ENCODE measurements at places on chromosomes 4 and X.

- no peak for DNase-seq
Measured at GRCh38 chrX:31969714-31970113, 897.9 kb upstream of the FTHL17 start.

GRCh38 chr4:2946812-2947600 lies 16.2 kb downstream of the NOP14 start:
- DNase-seq, result no peak

- no peak for DNase-seq
Measured at GRCh38 chrX:35380808-35381700, 417.1 kb upstream of the MAGEB16 start.

DNA sequence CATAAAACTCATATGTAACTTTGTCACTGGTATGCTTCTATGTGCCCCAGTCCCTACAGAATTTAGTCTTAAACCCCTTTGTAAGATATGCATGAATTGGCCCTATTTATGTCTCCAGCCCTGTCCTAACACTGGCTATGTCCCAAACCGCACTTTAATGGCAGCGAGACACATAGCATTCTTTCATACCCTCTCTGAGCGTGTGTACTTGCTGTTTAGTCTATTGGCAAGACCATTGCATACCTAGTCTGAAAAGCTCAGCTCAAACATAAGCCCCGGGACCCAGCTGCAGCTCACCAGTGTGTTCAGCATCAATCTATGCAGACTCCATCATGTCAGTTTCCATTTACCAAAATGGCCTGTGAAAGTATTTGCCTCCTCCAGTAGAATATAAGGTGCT lies 1018.4 kb upstream of the TENM3 start:
- DNase-seq, result no peak

- DNase-seq, result peak; percentile 54
Measured at GRCh38 chr4:81314196-81314896, 99.3 kb upstream of the PRKG2 start.

- DNase-seq, result no peak
Measured at GRCh38 chr4:18198653-18199052, 177.1 kb upstream of the LCORL start.

GRCh38 chrX:145817331-145818185 lies at the start of gene SLITRK2:
Gene SLITRK2, plus strand, starts transcription at chrX:145817829. Its CDS starts 4,597 bp downstream, at chrX:145822426.
- DNase-seq, result no peak

DNA sequence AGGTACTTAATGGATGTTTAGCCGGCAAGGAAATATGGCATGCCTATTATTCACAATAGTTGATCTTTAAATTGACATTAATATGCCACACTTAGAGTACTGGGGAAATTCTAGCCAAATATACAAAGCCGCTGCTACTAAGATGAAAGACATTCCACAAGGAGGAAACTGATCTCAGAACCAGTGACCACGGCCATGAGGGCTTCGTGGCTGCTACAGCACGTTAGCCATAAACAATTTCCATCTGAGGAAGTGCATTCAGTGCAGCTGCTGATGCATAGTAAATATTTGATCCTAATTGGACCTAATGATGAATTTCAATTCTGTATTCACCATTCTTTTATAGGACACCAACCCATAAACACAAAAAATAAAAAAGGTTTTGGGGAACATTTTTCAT lies 59.1 kb downstream of the SORBS2 start:
- DNase-seq, result no peak

DNA sequence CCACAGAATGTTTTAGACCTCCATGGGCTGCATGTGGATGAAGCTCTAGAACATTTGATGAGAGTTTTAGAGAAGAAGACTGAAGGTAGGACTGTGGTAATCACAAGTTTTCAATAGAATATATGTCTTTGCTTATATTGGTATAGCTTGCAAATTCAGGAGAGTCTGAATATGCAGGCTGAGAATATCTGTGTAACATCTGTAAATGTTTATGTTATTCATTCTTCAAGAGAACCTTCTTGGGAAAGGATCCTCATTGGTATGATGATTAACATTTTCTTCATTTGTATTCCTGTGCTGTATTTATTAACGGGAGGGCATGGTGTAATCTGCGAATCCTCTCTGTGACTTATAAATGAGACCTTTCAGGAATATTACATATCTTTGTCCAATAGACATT lies 52.1 kb upstream of the RHOH start:
- DNase-seq, result no peak

DNA sequence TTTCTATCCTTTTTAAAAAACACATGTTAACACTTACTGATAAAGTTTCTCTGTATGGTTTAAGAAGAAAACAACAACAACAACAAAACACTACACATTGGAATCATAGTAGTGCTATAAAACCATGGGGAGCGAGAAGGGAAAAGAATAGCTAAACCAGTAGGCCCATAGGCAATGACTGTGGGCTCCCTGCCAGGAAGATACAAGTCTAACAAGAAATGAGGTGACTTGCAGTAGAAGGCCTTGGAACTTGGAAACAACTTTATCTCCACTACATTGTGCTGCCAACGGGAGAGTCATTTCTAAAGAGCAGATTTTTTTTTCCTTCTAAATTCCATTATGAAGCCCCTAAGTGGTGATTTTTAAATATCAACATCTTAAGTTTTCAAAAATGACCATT lies 78.0 kb downstream of the GPC4 start:
- DNase-seq, result no peak

GRCh38 chr4:8188743-8189550 lies 10.1 kb upstream of the SH3TC1 start:
- DNase-seq, result peak; percentile 74

- no peak for DNase-seq
Measured at GRCh38 chr4:159481936-159482335, 379.1 kb downstream of the RAPGEF2 start.

- DNase-seq, result no peak
Measured at GRCh38 chrX:142363501-142363900, 158.4 kb upstream of the MAGEC2 start.

DNA sequence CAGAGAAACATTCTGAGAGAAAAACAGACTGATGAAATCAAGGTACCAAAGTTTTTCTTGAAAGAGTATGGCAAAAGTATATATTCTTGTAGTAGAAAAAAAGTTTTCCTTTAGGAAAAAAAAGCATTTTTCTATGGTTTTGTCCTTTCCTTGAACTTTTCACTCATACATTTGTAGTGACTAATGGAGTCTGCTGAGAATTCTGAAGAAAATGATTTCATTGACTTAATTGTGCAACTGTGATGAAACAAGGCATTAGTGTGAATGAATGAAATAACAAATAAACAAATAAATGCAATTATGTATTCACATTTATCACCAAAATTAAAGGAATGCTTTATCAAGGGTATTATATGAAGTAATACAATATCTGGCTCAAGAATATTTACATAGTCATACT lies 5.7 kb downstream of the CSN1S1 start:
- DNase-seq, result no peak

- no peak for DNase-seq
Measured at GRCh38 chr4:2996415-2996814, 33.0 kb downstream of the GRK4 start.

DNA sequence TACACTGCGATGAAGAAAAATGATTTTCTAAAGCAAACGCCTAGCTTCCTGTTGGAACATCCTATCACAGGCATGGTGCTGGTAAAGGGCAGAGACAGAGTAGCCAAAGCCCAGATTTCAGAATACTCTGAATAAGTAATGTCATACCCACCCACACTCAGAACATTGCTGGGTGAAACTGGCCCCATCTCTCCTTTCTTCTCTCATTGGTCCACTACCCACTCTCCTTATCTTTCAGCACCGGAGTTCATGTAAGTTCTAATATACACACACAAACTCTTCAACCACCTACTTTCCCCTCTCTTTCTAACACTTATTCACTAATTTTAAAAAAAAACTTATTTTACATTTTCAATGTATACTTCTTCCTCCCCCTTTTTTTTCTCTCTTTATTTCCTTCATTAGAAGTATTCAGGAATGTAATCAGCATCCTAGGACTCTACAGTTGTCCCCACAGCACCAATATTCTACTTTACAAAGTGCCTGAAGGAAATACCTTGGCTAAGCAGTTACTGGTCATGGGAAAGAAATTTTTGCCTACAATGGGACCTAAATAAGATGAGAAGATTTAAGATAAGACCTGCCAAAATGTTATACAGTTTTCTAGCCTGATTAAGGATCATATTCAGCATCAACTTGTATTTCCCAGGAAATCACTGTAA lies 63.0 kb downstream of the SEC24D start:
- DNase-seq, result no peak

- no peak for DNase-seq
Measured at GRCh38 chr4:126800575-126801141, 832.1 kb upstream of the INTU start.

GRCh38 chr4:2794486-2795299 lies 1.8 kb downstream of the SH3BP2 start:
- DNase-seq, result no peak

DNA sequence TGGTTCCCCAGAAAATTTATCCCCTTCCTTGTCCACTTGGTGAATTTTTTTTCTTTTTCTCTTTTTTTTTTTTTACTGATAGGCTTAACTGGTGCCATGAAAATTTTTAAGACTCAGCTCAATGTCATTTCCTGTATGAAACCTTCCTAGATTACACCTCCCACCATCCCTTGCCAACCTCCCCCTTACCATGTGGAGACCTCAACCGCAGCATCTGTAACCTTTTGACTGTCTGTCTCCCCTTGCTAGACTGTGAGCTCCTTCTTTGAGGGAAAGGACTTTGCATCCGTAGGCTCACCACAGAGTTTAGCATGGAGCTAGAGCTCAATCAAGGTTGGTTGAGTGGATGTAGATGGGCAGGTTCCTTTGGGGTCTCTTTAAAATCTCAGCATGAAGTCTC lies 5.2 kb upstream of the PGRMC1 start:
- no peak for DNase-seq

- DNase-seq, result peak; percentile 25
Measured at GRCh38 chrX:153474718-153475117, 4.3 kb upstream of the HAUS7 start.

DNA sequence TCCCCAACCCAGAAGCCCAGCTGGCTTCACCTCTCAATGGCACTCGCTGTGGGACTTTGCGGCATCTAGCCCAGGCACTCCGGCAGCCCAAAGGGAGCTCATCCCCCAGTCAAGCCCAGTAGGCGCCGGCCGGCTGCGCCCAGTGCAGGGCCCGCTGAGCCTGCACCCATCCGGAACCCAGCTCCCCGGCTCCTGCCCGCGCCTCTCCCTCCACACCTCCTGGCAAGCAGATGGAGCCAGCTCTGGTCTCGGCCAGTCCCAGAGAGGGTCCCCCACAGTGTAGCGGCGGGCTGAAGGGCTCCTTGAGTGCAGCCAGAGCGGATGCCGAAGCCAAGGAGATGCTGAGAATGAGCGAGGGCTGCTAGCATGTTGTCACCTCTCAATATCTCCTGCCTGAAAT lies 116.8 kb upstream of the UGT8 start:
- DNase-seq, result no peak

GRCh38 chrX:150690126-150690525 lies 3.1 kb upstream of the MTMR1 start:
- DNase-seq, result no peak

- no peak for DNase-seq
Measured at GRCh38 chrX:48477960-48478755, 2.2 kb downstream of the FTSJ1 start.

DNA sequence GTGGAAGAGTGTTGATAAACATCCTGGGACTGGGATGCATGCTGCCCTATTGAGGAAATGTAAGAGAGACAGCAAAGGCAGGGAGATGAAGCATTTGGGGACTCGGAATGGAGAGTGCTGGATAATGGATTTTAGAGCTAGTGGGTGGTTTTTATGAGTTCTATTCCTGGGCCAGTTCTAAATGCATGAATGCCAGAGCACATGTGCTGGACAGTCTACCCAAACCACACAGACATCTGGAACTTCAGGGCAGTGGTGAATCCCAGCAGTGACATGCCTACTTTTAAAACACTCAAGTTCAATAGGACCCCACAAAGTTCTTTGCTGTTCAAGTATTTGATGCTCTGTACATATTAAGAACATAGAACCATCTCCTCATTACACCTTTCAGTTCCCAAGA lies 133.9 kb downstream of the CBR4 start:
- no peak for DNase-seq
